ENCODE measurements at places on chromosomes 4 and X. TPM values are rescaled to one million over a fixed set of nuclear protein-coding genes. Genes with fewer than 3 reads are reported as not detected.

The RAB33A gene
- 10.6 TPM for total RNA-seq

The ODAPH gene
- not detected for total RNA-seq

The CITED1 gene
- total RNA-seq, result not detected

The PAK3 gene
- 0.40 TPM for total RNA-seq

The COX7B gene
- total RNA-seq, result 298 TPM

The CSAG1 gene
- total RNA-seq, result not detected

The MAGEB16 gene
- total RNA-seq, result not detected

The CABS1 gene
- not detected for total RNA-seq

The LIMCH1 gene
- total RNA-seq, result not detected

The CT47B1 gene
- total RNA-seq, result not detected

The ITM2A gene
- total RNA-seq, result 106 TPM

The CYSLTR1 gene
- 0.27 TPM for total RNA-seq

The F9 gene
- total RNA-seq, result not detected

The TMEM144 gene
- not detected for total RNA-seq

The PPARGC1A gene
- not detected for total RNA-seq

The MAGEA2 gene
- total RNA-seq, result not detected

The DCX gene
- not detected for total RNA-seq

The MAGEA9B gene
- not detected for total RNA-seq

The SLC6A8 gene
- 1.2 TPM for total RNA-seq

The KIT gene
- 0.39 TPM for total RNA-seq

The NKX6-1 gene
- not detected for total RNA-seq

The SH3D19 gene
- total RNA-seq, result not detected

The TEX28 gene
- total RNA-seq, result not detected

The NRK gene
- not detected for total RNA-seq

The NKRF gene
- total RNA-seq, result 27.2 TPM

The ADH7 gene
- not detected for total RNA-seq

The PNMA6A gene
- total RNA-seq, result 1.8 TPM

The AFM gene
- total RNA-seq, result not detected

The ALAS2 gene
- total RNA-seq, result not detected

The TASL gene
- total RNA-seq, result 1.5 TPM

The DGAT2L6 gene
- not detected for total RNA-seq

All from CD8-positive, alpha-beta memory T cell (primary cell).